ENCODE measurements at places on chromosomes 4 and X.
A peak's percentile ranks its signal among the peaks of the same experiment; 100 is the strongest.

- no peak for DNase-seq
Measured at GRCh38 chr4:183304538-183304937, 15.5 kb downstream of the CLDN22 start.

- no peak for DNase-seq
Measured at GRCh38 chr4:80184825-80185756, 12.2 kb upstream of the PRDM8 start.

GRCh38 chr4:7964890-7965662 lies 25.4 kb upstream of the AFAP1 start:
- DNase-seq: no peak

GRCh38 chr4:92776080-92776479 lies 472.3 kb downstream of the GRID2 start:
- no peak for DNase-seq

GRCh38 chr4:143232277-143232676 lies 47.6 kb downstream of the USP38 start:
- DNase-seq: no peak

GRCh38 chr4:95599777-95600400 lies 51.1 kb upstream of the UNC5C start:
- DNase-seq: no peak

DNA sequence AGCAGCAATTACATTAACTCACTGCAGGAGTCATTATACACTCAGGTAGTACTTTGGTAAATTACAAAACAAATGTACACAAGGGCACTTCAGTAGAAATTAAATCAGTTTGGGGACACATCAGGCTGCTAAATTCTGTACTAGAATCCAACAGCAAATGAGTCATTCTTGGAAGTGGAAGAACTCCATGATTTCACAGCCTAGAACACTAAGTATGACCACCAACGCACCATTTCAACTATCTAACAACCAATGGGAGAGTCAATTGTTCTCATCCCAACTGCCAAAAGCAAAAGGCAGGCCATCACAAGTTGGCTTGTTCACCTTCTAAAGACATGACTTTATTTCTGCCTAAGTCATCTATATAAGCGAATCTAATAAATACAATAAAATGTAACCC lies 26.6 kb downstream of the PPM1K start:
- no peak for DNase-seq

DNA sequence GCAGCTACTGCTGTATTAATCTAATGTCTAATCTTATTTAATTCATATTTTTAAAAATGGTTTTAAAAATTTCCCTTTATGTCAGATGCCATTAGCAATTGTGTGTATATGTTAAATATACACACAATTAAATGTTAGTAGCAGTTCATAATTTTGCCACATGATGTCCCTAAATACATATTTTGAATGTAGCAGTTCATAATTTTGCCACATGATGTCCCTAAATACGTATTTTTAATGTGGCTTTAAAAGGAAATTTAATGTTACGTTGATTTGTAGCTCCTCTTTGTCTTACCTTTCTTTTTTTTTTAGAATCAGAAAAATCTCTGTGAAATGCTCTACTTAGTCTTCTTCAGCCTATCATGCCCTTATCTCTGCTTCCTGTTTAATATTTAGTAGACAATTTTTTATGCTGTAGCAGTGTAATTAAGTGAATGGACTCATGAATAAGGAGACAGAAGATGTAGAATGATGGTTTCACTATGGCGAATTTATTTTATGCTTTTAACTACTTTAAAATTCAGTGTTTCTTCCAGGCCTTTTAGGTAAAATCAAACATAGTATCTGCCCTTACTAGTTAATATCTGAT lies 26.1 kb downstream of the RBM46 start:
- peak; percentile 30 for DNase-seq

DNA sequence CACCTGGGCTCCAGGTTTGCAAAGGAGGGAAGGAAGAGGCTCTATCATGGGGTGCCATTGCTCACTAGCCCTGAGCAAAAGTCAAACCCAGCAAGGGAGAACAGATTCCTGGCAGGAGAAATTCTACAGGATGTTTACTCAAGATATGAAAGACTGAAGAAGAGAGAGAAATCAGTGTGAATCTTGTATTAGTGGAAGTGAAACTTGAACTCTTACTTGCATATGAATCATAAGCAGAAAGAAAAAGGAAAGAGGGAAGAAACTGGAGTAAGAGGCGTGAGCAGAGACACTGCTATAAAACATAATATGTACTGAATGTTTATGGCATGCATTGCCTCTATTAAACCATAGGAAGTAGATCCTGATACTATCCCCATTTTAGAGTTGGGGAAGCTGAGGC lies 60.9 kb downstream of the C4orf46 start:
- DNase-seq: no peak

GRCh38 chr4:5412751-5413150 lies 295.6 kb downstream of the EVC2 start:
- DNase-seq: no peak

- DNase-seq: no peak
Measured at GRCh38 chrX:81301877-81302276, 100.0 kb downstream of the SH3BGRL start.

DNA sequence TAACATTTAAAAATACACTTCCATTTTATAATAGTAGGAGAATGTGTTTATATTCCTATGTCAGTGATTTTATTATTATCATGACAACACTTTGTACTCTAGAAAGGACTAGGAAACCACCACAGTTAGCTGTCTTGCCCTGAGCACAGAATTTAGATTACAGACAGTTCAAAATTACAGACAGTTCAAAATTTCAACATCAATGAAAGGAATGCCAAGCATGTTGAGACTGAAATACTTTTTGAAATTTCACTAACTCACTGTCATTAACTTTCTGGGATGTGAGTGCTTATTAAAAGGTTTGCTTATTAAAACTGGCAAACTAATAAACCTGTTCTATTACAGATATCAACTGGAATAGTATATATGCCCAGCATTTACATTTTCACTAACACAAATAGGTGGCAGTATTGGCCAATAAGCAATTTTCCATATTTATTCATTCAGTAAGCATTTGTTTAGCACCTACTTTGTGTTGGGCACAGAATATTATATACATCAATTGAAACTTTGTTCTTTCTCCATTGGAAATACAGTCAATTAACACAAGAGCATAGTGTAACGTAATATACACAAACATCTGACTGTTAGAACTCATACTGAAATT lies 179.4 kb downstream of the FBXW7 start:
- no peak for DNase-seq

DNA sequence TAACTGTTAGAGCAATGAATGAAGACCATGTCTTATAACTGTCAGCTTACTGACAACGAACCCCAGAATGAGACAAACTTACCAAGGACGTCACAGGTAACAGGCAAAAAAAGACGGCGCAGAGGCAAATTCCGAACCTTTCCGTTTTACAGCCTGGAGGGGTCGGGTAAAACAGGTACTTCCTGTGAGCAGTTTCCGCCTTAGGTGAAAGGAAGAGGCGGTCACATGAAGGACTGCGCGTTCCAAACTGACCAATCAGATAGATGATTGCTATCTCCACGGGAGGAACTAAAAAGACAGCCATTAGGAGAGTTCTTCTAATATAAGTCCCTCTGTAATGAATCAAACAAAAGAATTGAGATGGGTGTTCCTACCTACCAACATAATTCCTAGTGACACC lies at the start of gene COX7B2:
Gene COX7B2 (minus strand): TSS at position 168 of the 400 bp plus-strand sequence. CDS start 174,053 bp downstream, outside the sequence.
- no peak for DNase-seq

GRCh38 chr4:106258145-106259045 lies 57.6 kb downstream of the TBCK start:
- DNase-seq: no peak

DNA sequence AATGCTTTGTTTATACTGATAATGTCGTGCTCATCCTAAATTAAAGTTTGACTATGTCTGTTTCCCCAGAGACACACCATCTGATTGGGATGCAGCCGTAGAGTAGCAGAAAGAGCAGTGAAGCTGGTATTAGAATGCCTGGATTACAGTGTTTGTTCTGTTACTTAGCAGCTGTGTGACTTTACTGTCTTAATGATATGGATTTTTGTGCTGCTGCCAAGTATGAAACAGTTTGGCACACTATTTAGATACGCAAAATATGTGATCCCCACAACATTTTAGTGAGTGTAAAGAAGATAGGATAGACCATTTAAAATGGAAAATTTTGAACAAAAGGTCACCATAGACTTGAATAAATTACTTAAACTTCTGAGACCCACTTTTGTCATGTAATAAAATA lies 1.2 kb upstream of the CHIC1 start:
- no peak for DNase-seq

GRCh38 chr4:6696611-6697010 lies 2.9 kb downstream of the S100P start:
- DNase-seq: no peak

DNA sequence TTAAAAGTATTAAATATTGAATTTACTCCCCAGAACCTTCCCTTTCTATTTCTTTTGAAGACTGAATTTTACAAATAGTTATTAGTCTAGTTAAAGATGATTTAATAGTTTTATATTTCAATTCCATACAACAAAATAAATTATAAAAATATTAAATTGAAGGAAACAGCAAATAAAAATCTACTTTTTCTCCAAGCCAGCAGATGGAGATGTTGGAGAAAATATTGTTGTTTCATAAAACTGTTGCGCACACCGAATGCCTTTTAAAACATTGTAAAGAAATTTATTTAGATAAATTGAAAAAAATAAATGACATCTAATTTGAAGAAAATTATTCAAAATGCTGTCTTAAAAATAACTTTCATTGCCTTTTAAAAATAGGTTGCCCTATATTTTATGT lies 5.5 kb downstream of the GRIA2 start:
- no peak for DNase-seq

DNA sequence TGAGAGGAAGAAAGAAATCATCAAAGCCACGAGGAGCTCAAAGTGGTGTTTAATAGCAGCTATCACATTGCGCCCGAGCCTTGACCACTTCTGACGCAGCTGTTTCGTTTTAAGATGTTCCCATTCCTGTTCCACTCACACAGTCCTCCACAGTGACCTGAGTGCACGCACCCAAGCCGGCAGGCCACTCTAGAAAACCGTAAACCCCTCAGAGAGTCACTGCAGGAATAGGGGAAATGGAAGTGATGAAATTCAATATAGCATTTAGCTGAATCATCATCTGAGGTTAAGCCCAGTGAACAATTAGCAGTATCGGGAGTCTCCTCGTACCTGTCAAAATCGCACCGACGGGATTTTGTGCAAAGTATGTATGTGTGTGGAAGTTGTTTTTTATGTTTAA lies 17.9 kb upstream of the HAND2 start:
- DNase-seq: no peak

DNA sequence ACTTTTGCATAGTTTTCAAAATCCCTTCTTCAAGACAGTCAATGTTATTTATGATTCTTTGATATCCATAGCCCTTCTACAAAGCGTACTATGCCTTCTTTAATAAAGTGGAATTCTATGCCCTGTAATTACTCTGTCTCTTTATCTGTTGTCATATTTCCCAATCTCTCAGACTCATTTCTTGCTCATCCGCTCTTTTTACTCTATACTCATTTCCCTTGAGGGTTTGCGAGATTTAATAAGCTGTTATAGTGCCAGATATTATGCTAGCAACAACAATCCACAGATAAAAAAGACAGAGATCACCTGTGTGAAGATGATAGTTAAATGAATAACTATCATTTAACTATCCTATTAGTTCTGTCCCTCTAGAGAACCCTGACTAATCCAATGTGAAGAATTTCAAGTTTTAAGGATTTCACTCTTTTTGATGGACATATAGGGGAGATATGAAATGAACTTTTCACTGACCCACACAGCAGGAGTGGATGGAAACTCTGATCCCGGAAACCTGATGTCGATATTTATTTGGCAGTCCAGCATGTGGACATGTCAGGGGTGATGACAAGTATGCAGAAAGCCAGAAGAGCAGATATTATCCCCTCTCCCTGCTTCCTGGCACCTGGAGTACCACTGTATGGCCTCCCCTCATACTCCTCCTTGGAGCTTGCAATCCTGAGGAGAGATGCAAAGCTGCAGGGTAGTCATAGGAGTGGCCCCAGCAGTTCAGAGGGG lies 49.7 kb downstream of the TMEM156 start:
- no peak for DNase-seq

- DNase-seq: no peak
Measured at GRCh38 chr4:42268824-42269223, 116.4 kb upstream of the BEND4 start.

DNA sequence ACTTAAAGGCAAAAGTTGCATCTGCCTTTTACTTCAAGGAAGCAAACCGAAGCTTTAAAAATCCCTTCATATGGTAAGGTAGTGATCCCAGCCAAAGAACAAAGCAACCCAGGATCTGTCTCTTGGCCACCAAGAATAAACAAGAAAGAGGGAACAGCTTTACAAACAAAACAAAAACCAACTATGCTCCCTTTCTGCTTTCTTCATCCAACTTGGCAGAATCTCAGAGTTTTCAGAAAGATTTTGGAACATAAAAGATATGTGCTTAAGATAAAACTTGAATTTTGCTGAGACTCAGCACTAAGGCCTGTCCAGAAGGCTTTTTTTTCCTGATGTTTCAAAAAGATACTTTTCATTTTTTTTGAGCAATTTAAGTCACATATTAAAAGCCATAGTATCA lies 94.0 kb downstream of the COL4A6 start:
- no peak for DNase-seq

All from HFF-Myc (cell line).